ENCODE measurements at places on chromosomes 12 and 14. TPM values are rescaled to one million over a fixed set of nuclear protein-coding genes. Genes with fewer than 3 reads are reported as not detected.

The SALL2 gene
- 43.9 TPM for polyA plus RNA-seq

The REP15 gene
- not detected for polyA plus RNA-seq

The SLC10A1 gene
- 0.23 TPM for polyA plus RNA-seq

The EXD2 gene
- polyA plus RNA-seq, result 11.6 TPM

The CCDC175 gene
- 5.4 TPM for polyA plus RNA-seq

The HOXC9 gene
- not detected for polyA plus RNA-seq

The HELB gene
- polyA plus RNA-seq, result not detected

The CCDC177 gene
- 0.13 TPM for polyA plus RNA-seq

The ASCL1 gene
- 1.8 TPM for polyA plus RNA-seq

The SLC16A7 gene
- 18.6 TPM for polyA plus RNA-seq

The PZP gene
- 3.2 TPM for polyA plus RNA-seq
